GM13976 (cell line): ENCODE measurements at places on chromosomes 6 and 20.

GRCh38 chr6:48973491-48973890, 489.6 kb downstream of the MMUT start:
- DNase-seq = no peak

GRCh38 chr6:74248966-74249365, 553.0 kb downstream of the CD109 start:
- no peak for DNase-seq

DNA sequence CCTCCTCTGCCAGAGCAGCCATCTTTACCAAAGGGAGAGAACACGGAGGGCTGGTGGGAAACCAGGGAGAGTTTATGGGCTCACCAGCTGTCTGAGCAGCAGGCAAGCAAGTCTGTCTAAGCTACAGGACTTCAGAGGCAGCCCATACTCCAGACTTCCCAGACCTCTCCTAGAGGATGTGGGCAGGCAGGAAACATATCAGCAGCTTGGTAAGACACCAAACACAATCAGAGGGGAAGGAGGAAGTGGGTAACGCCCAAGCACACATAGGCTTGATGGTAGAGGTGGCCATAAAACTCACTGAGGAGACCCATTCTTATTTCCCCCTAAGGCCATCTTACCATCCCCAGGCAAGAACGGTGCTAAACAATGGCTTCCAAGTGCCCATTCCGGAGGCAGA, 143.1 kb upstream of the ARID1B start:
- DNase-seq = no peak

GRCh38 chr20:62413025-62413570, 6.0 kb upstream of the CABLES2 start:
- no peak for DNase-seq

- DNase-seq = peak; percentile 70
Measured at GRCh38 chr20:47272893-47273590, 83.5 kb downstream of the ZMYND8 start.

DNA sequence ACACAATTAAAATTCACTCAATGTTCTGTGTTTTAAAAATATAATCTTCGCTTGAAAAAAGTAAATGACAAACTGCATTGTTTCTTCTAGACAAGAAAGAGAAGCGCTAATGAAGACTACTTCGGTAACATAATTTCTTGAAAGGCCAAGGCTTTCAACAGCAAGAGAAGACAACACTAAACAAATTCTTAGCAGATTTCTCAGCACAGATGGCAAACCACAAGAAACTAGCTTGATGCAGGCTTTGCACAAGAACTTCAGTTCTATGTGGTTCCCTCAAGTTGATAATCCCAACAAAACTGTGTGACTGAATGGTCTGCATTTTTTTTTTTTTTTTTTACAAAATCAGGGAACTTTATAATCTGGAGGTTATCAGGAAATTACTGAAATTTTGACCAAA, 447.4 kb upstream of the NRSN1 start:
- DNase-seq = no peak

DNA sequence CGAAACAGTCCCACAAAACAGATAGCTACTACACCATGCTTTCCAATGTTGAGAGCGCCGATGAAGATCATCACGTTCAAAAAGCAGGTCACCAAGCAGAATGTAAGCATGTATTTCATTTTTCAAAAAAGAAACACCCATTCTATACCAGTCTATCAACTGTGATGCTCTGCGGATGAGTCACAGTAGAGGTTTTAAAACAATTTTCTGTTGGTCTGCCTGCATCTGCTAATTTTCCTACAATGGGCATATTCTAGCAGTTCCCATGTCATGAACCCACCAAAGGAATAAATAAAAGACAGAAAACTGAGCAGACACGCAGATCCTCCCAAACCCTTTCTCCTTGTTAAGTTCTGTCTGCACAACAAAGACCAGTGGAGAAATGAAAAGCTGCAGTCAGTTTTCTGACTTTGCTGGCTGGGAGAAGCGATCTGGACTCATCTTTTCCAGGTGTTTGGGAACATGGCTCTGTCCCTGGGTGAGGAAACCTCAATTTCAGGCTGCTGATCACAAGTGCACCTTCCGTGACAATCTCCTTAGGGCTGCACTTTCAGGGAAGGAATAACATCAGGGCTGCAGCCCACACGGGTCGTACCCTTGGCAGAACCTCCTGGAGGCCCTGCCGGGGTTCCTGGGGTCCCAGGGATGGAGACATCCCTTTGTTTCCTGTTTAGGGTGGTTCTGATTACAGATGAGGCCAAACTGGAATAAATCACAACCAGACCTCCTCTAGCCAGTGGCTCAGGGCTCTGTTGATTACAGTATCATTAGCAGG, 200.1 kb downstream of the BMP7 start:
- no peak for DNase-seq

DNA sequence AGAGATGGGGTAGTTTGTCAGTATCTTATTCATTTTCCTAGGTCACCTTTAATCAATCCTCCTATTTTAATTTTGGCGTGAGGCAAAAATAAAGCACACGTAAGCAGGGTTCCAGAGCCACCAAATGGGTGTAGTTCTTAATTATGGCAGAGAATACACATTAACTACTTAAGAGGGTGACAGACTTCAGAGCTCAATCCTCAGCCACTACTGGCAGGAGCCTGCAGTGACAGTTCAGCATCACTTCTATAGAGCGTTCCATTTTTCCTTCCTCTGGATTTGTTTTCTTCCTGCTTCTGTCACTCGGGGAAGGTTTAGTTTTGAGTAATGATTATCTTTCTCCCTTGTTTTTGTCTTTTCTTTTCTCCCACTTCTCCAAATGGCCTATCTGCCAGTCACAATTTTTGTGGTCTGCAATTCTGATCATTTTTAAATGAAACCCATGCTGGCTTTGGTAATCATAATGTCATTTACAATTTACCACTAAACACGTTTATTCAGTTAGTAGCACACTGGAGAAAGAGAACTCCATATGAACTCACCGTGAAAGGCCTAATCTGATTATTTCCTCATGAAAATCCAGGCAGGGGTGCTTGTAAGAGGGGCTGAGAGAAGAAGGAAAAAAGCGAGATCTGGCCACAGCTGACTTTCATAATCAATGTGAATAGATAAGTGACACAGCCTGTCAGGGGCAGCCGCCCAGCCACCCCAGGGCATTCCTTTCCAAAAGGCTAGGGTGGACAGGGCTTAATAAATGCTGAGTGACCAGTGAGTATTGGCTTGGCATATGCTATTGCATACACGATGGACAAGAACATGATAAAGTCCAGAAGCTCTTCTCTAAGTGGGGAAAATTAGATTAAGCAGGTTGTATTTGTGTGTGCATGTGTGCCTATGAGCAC, 412.1 kb downstream of the PKHD1 start:
- DNase-seq = no peak

- DNase-seq = no peak
Measured at GRCh38 chr6:80449726-80450125, 343.3 kb downstream of the BCKDHB start.

DNA sequence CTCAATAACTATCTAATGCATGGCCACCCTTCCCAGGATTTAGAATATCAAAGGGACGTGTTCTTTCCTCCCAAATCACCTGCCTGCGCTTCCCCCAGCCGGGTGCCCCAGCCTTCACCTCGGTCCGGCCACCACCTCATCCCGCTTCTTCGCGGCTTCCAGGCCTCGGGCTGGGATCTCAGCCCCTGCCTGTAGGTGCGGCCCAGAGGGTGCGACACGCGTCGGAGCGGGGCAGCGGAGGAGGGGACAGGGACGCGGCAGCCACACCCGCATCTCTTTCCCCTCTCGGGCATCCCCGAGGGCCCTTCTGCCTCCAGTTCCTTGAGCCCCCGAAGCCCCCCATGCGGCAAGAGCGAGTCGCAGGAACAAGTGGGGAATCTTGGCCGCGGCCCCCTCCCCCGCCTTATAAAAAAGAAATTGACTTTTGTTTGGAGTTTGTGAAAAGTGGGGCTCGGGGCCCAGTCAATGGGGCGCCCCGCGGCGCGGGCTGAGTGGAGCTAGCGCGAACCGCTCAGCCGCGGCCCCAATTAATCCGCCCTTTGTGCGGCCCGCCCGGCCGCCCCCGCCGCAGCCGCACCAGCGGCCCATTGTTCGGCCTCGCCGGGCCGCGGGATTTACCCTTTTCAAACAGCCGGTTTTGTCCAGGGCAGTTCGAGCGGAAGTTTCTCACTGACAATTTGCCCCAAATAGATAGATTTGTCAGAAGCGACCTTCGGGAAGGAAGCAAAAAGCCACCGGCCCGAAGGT, 8.4 kb upstream of the NR2E1 start:
- DNase-seq = peak; percentile 61

GRCh38 chr6:116386581-116387299, 16.0 kb downstream of the DSE start:
- no peak for DNase-seq

- DNase-seq = no peak
Measured at GRCh38 chr6:87465051-87465450, 7.7 kb upstream of the SLC35A1 start.

DNA sequence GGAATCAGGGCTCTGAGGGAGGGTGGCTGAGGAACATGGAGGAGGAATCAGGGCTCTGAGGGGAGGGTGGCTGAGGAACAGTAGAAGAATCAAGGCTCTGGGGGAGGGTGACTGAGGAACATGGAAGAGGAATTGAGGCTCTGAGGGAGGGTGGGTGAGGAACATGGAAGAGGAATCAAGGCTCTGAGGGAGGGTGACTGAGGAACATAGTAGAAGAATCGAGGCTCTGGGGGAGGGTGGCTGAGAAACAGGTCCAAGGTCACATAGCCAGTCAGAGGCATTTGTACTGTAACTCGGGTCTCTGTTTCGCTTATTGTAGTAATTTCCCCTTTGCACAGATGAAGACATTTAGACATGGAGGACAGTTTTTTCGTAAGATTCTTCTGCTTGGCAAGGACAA, 164.8 kb downstream of the SOBP start:
- no peak for DNase-seq

GRCh38 chr20:5469111-5469510, 152.4 kb upstream of the PROKR2 start:
- DNase-seq = no peak

- peak; percentile 62 for DNase-seq
Measured at GRCh38 chr20:542777-543368, 717 bp downstream of the CSNK2A1 start.

- no peak for DNase-seq
Measured at GRCh38 chr6:161496941-161497340, 223.1 kb upstream of the AGPAT4 start.

- DNase-seq = no peak
Measured at GRCh38 chr6:36791085-36791484, 48.2 kb downstream of the CPNE5 start.

DNA sequence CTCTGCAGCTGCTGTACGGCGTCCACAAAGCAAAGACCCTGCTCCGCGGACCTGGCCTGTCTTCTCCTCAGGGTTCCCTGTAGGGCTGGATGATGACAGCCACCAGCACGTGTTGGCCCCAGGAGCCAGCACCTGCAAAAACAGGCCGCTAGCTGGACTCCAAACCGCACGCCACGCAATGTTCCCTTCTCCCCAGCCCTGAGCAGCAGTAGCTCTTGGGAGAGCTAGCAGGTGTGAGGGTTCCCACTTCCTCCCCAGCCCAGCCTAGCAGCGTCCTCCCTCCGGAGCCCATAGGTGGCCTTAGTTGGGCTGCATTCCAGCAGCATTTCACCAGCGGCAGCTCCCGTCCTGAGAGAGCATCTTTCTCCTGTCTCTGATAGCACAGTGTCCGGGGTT, 42.3 kb downstream of the DACT2 start:
- no peak for DNase-seq

- no peak for DNase-seq
Measured at GRCh38 chr20:3697588-3698305, 14.7 kb downstream of the SIGLEC1 start.

DNA sequence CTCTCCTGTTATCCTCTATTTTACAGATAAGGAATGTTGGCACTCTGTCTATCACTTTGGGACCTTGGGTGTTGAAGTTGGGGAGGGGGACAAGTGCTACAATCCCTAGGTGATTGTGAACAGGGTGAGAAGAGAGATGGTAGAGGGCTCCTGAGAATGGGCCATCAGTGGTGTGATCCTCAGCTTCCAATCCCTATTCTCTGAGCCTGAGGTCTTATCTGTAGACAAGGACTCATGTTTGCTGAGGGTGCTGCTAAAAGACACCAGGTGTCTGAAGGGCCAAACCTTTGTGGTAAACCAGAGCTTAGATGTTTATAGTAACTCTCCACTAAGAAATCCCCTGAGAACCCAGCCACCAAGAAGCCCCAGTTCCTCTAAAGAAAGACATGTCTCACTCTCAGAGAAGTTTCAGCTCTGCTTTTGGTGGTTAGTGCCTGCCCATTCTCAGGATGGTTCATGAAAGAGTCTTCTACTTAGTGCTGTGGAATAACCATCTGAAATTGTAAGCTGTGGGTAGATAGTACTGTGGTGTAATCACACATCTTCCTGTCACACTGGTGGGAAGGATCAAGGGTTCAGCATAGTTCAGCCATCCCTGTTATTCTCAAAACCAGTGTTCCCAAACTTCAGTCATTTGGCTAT, 58.2 kb upstream of the IL20RA start:
- DNase-seq = peak; percentile 51

DNA sequence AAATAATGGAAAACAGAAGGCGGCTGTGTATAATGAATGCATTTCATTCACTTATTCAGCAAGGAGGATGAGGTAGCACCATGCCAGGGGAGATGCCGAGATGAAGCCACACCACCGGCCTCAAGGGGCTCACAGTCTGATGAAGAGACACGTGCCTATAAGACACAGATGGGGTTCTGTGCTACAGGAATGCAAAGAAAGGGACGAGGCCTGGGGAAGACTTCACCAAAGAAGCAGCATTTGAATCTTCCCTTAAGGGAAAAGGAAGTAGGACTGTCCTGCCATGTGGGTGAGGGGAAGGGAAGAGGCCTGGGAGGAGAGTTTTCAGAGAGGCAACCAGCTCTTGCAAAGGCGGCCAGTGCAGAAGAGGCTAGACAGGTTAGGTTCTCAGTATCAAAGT, 98.9 kb downstream of the PSMG4 start:
- DNase-seq = no peak

- no peak for DNase-seq
Measured at GRCh38 chr6:32460528-32460927, 20.8 kb downstream of the HLA-DRA start.

GRCh38 chr6:134984821-134985220, 34.9 kb upstream of the ALDH8A1 start:
- no peak for DNase-seq
